Activated naive CD4-positive, alpha-beta T cell treated with anti-CD3 and anti-CD28 coated beads, Interleukin-2, amount 50 U/mL, for 72 hours (primary cell): ENCODE measurements at places on chromosomes 3 and 15. TPM values are rescaled to one million over a fixed set of nuclear protein-coding genes. Genes with fewer than 3 reads are reported as not detected.

GRCh38 chr15:69987492-69988489 lies 109.9 kb downstream of the TLE3 start:
- DNase-seq: no peak

GRCh38 chr3:67916353-67916752 lies 261.9 kb upstream of the SUCLG2 start:
- no peak for DNase-seq

DNA sequence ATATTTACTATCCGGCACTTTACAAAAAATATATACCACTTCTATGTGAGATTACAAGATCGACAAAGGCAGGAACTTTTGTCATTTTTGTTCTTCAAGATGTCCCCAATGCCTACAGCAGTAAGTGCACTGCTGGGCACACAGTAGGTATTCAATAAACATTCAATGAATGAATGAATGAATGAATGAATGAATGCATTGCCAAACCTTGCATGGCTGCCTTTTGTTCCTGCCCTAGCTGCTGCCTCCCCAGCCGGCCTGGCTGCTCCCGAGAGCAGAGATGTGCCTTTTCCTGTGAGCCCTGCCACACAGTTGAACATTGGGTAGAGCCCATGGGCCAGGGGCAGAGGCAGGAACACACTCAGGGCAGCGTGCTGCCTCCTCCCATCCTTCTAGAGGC lies 37.5 kb downstream of the LINGO1 start:
- no peak for DNase-seq

- DNase-seq: no peak
Observed at GRCh38 chr3:71241981-71242560, 341.5 kb downstream of the FOXP1 start.

GADL1 gene
- total RNA-seq: not detected

DNA sequence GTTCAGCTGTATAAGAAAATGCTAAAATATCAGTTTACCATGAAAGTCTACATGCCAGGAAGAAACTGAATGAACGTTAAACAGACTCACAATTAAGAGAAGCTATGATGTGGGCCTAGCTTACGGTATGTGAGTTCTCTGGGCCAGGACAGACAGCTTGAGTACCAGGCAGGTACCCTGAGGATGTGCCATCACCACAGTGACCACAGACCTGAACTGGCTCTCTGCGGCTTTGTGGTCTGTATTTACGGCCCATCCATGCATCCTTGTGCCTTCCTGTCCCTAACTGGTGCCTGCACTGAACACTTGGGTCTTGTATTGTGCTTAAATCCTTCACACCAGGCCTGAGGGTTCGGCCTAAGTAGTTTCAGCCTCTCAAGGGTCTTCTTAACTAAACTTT lies 467.5 kb upstream of the PPP2R3A start:
- DNase-seq: no peak

FETUB gene
- not detected for total RNA-seq

GOLGA8A gene
- 131 TPM for total RNA-seq

DNA sequence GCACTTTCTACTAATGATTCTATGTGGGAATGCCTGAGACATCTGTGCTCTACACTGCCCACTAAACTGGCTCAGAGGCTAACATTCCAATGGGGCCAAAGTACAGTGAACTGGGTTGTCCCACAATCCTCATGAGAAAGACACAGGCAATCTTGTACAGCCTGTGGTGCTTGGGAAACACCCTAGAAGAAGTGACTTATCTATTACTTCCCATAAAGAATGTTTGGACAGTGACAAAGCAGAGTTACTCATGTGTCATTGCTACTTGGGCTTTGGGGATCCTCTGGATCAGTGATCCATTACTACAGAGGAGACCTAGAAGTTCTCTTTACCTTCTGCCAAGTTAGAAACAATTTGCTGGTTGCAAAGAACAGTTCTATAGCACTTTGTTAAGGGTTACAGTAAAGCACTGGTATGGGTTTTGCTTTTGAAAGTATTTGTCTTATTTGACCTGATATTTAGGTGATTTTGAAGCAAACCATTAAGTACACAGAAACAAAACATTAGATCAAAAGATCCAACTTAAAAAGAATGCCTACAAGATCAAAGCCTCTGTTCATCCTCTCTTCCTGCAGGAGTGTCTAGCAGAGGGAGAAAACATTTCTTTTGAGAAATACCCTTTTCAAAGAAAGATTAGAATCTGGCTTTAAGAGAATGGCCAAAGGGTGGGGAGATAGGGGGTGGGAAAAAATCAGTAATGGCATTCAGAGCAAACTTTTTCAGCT lies 75.8 kb downstream of the CTNNB1 start:
- no peak for DNase-seq

GRCh38 chr3:121167374-121168139 lies 259.6 kb downstream of the STXBP5L start:
- DNase-seq: no peak

DNA sequence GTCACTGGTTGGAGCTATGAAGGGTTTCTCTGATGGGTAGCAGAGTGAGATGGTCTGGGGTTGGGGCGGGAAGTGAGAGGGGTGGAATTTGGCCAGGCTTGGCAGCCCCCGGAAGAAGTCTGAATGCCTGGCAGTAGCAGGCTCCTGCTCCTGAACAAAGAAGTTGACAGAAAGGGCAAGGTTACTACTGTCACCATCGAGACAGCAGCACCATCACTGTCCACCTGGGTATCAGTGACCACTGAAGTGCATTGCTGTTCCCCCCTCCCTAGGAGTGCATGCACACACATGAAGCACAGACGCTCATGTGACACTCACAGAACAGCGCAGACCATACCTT lies 42.9 kb downstream of the COLQ start:
- no peak for DNase-seq

DNA sequence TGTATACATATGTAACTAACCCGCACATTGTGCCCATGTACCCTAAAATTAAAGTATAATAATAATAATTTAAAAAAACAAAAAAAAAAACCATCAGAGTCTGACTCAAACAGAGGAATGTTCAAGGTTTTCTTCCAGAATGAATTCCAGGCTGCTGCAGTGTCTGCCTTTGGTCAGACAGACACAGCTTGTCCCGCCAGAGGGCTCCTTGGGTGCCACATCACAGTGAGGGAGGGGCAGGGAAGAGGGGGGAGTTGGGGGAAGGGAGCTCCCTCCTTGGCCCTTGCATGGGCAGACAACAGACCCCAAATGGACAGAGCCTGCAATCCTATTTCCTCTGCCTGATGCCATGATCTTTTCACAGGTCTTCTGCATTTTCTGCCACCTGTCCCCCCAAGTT lies 36.5 kb downstream of the ITGB5 start:
- DNase-seq: no peak

DNA sequence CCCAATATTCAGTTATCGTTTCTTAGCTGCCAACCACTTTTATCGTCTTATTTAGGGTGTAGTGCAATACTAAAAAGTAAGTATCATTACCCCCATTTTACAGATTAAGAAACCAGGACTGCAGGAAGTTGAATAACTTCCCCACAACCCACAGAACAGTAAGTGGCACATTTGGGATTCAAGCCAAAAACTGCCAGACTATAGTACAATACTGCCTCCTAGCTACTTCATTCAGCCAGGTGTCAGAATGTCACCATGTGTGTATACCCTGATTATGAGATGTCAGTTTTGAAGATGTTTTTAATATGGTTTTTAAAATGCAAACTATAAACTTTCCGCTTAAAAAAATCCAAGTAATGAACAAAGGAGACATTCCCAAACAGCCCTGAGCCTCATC lies 74.2 kb upstream of the PROK2 start:
- DNase-seq: no peak

- DNase-seq: no peak
Observed at GRCh38 chr15:74783072-74783807, 1.4 kb downstream of the CSK start.

GRCh38 chr3:47664519-47664918 lies 85.9 kb upstream of the CSPG5 start:
- DNase-seq: no peak

- no peak for DNase-seq
Observed at GRCh38 chr15:62257996-62258521, 93.0 kb upstream of the C2CD4B start.

- no peak for DNase-seq
Observed at GRCh38 chr3:112530573-112530972, 31.2 kb downstream of the ATG3 start.

GOLGA8S gene
- 0.23 TPM for total RNA-seq

DNA sequence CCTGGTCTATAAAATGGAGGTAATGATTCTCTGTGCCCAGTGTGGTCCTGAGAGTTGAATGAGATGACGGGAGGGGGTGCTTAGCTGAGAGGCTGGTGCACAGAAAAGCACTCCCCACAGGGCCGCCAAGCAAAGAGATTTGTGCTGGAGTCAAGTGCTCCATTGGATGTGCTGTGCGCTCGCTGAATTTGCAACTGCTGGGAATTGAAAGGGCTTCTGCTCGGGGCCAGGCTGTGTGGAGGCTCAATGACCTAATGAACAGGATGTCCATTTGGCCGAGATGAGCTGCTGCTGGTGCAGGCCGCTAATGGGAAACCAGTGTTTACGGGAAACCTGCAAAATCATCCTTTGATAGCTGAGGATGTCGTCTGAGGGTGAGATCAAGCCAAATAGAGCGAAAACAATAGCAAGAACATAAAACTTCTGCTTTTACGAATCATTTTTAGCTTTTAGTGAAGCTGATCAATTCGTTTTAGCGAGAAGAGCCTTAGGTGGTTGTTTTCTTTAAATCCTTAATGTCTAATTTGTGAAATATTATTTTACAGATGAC lies 211.7 kb downstream of the GABRG3 start:
- DNase-seq: no peak

SI gene
- total RNA-seq: not detected

DNA sequence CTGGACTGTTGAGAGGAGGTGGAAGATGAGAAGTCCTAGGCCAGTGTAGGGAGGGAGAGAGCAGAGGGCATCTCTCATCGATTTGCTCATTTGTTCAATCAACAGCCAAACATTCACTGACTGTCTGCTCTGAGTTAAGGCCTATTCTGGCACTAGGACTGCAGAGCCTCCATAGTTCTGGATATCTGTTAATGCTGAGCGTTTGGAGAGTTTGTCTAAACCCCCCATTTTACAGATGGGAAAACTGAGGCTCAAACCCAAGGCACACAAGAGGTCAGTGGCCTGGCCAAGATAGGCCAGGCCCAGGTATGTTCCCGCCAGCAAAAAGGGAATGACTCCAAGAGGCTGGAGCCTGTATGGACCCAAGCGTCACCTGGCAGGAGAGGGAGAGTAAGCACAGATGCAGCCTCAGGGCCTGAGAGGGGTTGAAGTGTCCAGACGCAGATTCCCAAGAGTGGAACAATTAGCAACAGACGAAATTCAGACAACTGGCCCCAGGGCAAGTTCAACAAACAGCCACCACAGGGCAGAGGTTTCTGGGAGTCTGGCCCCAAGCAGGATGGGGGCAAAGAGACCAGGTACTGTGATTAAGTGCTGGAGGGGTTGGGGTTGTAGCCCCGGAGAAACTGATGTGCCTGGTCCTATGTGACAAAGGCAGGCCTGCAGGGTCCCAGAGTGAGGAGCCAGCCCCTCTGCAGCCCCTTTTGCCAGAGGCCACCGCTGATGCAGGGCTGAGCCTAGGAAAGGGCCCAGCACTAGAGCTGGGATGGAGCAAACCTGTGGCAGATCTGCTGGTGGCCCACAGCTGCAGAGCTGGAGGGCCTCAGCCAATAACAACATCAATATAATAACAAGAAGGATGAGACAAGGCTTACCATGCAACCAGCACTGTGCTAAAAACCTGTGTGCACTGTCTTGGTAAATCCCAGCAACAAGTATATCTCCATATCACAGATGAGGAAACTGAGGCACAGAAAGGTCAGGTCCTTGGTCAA lies 245.1 kb upstream of the TLE3 start:
- no peak for DNase-seq

- no peak for DNase-seq
Observed at GRCh38 chr3:65915477-65915876, 123.2 kb downstream of the MAGI1 start.

GRCh38 chr3:127985216-127985615 lies 67.0 kb upstream of the SEC61A1 start:
- DNase-seq: no peak

DNA sequence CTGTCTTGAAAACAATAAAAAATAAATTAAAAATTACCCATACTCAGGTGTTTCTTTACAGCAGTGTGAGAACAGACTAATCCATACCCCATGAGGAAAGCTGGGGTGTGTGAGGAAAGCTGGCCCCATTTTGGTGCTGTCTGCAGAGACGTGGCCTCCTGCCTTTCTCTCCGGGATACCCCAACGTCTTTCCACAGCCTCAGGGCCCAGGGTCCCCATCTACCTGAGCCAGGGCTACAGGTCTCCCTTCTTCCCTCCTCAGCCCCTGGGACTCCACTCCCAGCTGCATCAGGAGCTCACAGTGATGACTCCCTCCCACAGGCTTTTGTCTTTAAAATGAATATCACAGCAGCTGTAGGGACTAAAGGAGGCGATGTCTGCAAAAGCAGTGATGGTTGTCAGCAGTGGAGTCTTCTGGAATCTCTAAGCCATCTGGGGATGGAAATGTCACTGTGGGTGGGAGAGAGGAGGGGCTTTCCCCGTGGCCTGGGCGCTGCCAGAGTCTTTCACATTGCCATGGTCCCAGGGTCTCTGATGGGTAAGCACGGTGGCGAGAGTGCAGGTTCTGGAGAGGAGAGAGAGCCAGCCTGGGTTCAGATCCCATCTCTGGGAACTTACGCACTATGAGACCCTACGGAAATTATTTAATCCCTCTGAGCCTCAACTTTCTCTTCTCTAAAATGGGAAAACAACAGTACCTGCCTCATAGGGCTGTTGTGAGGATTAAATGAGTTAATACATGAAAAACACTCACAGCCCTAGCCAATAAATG lies 259.3 kb downstream of the PLCL2 start:
- no peak for DNase-seq

IMPG2 gene
- total RNA-seq: 0.09 TPM

DNA sequence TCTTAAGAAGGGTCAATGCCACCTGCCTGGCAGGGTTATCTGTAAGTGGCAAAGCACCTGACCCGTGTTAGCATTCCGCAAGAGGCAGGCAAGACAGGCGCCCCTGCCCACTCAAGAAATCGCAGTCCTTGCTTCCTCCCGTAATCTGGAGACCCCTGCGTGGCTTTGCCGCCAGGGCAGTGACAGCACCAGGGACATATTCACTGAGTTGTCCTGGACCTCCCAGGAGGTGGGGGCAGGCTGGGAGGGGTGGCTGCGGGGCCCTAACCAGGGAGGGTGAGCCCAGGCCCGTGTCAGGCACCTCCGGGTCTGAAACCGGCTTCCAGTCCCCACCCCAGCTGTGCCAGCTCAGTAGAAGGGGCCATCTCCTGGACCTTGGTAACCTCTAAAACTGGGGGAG lies 15.8 kb upstream of the SEC13 start:
- DNase-seq: no peak

DNA sequence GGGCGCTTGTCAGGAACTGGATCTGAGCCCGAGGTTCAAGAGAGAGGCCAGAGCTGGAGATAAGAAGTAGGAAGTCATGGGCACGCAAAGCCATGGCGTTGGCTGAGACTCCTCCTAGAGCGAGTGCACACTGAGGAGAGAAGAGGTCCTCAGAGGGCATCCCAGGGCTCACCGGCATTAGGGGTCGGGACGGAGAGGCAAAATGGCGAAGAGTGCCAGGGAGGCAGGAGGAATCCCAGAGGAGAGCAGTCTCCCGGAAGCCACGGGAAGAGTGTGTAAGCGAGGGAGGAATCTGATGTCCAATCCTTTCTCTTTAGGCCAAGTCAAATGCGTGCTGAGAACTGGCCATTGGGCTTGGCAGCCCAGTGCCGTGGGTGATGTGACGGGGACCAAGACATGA lies 24.0 kb downstream of the EFCC1 start:
- DNase-seq: no peak

CHRNB4 gene
- not detected for total RNA-seq

UBE2E2 gene
- 18.3 TPM for total RNA-seq

GRCh38 chr3:122758877-122759560 lies 34.6 kb downstream of the HSPBAP1 start:
- no peak for DNase-seq

ARIH1 gene
- total RNA-seq: 185 TPM

SLC9A9 gene
- total RNA-seq: 2.3 TPM

SERPINI2 gene
- not detected for total RNA-seq

GOLGA6L9 gene
- total RNA-seq: 4.4 TPM

SERINC4 gene
- total RNA-seq: 0.61 TPM
